ENCODE measurements at places on chromosomes 7 and 10.

- DNase-seq, result no peak
Measured at GRCh38 chr10:82245157-82245556, 370.2 kb downstream of the NRG3 start.

DNA sequence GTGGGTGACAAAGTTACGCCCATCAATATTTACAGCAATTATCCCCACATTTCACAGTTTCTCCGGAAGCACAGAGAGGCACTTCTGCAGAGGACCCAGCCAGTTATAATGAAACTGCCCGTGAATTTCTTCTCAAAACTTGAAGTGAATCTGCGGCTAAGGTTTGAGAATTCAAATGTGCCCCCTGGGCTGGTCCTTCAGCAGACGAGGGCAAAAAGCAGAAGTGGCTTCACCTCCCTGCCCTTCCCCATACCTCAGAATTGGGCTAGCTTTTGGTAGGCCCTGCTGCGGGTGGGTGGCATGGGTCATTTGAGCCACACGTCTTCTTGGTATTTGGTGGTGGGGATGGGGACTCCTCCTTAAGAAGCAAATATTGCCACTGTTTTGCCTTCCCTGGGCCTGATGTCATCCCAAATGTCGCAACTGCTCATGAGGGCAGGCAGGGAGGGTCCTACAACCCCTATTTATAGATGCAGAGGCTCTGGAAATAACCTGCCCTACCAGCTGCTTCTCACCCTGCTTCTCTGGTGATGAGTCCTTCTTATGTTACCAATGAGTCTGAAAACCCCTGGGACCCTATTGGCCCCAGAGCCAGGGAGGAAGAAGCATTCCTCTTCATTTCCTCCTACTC, 16.6 kb upstream of the WDFY4 start:
- no peak for DNase-seq

DNA sequence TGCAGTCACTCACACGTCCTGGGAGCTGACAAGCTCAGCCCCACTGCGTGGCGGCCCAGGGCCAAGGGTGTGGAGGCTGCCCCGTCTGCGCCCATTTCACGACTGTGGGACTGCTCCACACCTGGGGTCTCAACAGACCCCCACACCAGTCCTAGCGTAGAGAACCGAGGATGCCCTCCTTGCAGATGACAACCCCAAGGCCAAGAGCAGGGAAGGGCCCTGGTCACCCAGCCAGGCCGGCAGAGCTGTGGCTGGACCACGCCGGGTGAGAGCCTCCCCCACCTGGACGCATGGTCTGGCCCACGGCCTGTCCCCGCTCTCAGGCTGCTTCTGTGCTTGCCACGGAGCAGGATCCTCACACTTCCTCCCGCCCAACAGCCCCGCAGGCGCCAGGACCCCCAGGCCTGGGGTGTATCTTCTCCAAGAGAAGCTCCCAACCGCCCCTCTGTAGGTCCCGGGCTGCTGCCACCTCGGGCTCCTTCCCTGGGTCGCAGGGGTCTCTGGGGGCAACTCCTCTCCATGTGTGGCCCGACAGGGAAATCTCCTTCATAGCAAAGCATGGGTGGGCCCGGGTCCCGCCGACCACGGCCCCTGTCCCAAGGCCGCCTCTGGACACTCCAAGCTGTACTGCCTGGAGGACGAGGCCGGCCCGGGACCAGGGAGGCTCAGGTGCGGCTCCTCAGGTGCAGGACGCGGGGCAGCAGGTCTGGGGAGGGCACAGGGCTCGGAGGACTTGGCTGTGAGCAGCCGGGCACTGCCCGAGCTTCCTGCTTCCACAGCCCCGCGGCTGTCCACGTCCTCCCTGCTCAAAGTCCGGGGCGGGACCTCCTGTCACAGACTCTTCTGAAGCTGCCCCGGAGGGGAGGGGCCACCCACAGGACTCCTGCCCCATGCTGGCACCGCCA, 88.8 kb downstream of the FOXL3 start:
- no peak for DNase-seq

DNA sequence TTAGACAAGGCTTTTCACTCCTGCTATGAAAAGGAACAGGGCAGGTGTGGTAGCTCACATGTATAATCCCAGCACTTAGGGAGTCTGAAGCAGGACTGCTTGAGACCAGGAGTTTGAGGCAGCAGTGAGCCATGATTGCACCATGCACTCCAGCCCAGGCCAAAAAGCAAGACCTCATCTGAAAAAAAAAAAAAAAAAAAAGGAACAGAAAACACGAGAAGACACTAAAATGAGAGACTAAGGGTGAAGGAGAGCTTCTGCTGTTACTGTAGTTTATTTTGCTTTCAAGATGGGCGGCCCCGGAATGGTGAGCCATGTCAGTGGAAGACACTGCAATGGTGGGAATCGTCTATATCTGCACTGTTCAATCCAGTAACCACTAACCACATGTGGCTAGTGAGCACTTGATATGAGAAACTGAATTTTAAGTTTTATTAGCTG, 9.9 kb downstream of the PIP4K2A start:
- DNase-seq, result no peak

- DNase-seq, result no peak
Measured at GRCh38 chr10:58698777-58699356, 186.2 kb downstream of the BICC1 start.

DNA sequence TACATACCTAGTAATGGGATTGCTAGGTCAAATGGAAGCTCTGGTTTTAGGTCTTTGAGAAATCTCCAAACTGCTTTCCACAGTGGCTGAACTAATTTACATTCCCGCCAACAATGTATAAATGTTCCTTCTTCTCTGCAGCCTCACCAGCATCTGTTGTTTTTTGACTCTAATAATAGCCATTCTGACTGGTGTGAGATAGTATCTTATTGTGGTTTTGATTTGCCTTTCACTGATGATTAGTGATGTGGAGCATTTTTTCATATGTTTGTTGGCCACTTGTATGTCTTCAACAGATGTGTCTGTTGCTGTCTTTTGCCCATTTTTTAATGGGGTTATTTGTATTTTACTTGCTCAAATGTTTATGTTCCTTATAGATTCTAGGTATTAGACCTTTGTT, 675.5 kb downstream of the SUGCT start:
- no peak for DNase-seq

DNA sequence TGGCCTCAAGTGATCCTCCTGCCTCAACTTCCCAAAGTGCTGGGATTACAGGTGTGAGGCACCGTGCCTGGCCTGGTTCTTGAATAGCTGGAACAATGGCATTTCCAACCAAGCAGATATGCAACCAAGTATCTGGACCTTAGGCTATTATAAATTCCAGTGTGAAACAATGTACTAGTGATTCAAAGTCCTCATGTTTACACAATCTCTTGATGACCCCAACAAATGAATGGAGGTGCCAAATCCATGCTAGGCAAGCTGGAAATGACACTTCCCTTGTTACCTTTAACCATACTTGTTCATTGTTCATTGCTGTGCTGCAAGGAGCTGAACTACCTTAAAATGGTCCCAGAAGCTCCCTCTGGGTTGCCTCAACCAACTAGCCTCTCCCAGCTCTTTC, 282.2 kb upstream of the KLF14 start:
- DNase-seq, result no peak

GRCh38 chr7:142353147-142354060, 95.5 kb upstream of the PRSS58 start:
- DNase-seq, result no peak

GRCh38 chr10:113045147-113046055, 95.4 kb downstream of the TCF7L2 start:
- DNase-seq, result peak; percentile 60

- no peak for DNase-seq
Measured at GRCh38 chr10:16923309-16923708, 106.1 kb upstream of the RSU1 start.

DNA sequence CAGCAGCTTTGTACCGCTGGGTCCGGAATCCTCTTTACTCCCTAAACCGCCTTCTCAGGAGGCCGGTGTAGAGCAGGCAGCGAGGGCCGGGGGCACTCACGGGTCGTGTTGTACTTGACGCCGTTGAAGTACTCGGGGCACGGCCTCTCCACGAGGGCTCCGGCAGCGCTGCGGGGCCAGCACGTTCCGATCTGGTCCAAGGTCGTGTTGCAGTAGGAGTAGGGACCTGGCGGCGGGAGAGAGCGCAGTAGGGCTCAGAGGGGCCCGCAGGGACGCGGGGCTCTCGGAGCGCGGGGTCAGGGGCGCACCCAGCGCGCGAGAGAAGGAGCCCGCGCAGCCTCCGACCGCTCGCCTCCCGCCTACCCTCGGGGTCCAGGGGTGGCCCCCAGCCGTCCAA, 443 bp downstream of the CRHR2 start:
- no peak for DNase-seq

GRCh38 chr7:155285833-155286232, 11.8 kb upstream of the INSIG1 start:
- DNase-seq, result no peak

DNA sequence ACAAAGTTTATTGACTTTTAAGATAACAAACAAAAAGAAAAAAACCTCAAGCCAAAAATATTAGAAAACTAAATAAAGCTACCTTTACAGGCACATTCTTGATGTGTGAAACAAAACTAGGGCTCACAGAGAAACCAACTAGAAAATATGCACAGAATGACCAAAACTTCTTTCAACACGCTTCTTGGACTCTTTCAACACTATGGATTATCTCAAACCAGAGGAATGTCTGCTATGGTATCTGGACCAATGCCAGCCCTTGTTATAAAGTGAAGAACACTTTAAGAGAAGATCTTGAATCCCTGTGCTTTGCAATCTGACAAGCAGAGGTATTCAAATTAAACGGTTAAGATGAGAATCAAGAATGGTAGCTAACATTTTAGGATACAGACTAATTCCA, 76.6 kb downstream of the DNAJC1 start:
- peak; percentile 88 for DNase-seq

DNA sequence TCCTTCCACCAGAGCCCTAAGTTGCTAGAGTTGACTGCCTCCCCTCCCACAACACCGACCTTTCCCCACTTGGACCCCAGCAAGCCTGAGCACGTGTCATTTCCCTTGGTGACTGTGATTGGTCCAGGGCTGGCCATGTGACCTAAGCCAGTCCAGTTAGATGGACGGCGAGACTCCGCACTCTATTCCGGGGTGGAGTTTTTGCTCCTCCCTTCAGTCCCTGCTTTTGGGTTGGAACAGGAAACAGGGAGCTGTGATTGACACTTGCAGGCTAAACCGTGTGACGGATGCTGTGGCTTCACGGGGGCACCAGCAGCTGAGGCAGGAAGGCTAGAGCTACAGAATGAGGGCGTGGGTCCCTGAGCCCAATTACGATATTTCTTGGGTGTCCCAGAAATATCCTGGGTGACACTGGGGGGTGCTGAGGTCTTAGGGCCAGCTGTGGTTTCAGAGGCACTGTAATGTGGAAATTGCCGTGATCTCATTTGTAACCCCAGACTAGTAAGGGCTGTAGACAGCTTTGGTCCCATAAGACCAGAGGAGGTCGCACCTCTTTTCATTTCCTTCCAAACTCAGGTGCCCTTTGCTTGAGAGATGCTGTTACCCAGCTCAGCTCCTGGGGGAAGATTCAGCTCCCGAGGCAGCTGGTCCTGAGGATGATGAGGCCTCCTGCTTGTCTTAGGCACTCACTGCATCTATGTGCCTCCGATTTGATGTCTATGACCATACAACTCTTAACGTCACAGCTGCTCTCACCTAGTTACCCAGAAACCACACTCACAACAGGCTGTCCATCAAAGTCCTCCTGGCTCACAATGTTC, 102.7 kb upstream of the NPTX2 start:
- DNase-seq, result no peak

GRCh38 chr7:134593530-134594392, 44.9 kb downstream of the AKR1B15 start:
- DNase-seq, result peak; percentile 85

GRCh38 chr7:44898039-44898438, 12.7 kb upstream of the PURB start:
- DNase-seq, result no peak

- DNase-seq, result no peak
Measured at GRCh38 chr10:30500534-30500933, 66.5 kb downstream of the MAP3K8 start.

DNA sequence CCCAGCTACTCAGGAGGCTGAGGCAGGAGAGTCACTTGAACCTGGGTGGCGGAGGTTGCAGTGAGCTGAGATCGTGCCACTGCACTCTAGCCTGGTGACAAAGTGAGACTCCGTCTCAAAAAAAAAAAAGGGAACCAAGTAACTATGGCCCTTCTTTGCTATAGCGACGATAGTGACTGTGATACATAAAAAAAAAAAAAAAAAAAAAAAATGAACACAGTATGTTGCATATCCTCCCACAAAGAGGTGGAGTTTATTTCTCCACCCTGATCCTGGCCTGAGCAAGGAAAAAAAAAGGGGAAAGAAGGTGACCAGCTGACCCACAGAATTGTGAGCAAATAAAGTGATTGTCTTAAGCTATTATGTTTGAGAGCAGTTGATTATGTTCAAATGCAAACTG, 42.3 kb upstream of the STEAP1B start:
- no peak for DNase-seq

- DNase-seq, result no peak
Measured at GRCh38 chr10:92970301-92971070, 90.1 kb upstream of the CYP26C1 start.

DNA sequence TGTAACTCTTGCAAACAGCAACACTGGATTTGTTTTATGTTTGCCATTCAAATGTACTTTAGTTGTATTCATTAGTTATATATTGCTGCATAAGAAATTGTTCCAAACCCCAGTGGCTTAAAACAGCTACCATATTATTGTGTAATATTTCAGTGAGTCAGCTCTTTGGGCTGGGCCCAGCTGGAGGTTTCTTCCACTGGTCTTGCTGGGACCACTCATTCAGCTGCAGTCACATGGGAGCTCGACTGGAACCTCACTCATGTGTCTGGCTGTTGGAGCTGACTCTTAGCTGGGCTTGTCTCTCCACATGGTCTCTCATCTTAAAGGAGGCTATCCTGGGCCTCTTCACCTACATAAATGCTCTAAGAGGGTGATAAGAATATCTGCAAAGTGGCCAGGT, 23.2 kb upstream of the PIP4K2A start:
- DNase-seq, result no peak

- no peak for DNase-seq
Measured at GRCh38 chr7:45174328-45174610, 16.7 kb downstream of the RAMP3 start.

All from AG04450 (cell line).